ENCODE measurements at places on chromosomes 7 and 10.

DNA sequence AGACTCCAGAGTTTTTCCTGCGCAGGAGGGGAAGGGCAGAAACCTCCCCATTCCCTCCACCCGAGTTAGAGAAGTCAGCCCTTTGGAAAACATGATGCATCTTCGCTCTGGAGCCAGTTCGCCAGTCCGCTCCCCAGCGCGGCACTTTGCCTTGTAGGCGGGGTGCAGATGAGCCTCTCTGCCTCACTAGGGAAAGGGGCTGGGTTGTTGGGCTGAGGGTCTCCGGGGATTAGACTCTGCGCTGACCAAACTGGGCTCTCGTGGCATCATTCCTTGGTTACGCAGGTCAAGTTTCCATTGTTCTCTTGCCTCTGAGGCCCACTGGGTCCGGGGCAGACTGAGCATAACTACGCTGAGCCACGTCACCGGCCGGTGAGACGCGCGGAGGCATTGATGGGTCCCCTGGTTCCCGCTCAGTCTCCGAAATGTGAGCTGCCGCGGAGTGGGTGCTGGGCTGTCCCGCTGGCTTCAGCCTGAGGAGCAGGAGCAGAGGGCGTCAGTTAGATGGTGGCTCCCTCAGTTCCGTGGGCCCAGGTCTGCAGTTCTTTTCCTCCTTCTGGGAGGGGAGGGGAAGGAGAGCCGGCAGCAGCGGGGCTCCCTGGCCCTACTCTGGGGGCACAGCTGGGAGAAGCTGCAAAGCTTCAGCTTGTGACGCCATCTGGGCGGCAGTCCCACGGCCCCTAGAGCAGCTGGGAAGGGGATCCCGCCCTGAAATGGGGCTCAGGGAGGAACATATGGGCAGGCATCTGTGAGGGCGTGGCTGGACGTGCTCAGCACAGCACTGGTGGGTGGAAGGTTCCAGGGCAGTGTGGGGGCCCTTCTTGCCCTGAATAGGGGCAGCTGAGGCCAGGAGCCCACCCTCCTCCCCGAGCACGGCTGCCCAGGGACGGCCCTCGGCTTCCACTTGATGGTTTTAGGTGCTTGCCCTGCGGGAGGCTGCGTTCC lies 121.3 kb upstream of the BTBD16 start:
- DNase-seq, result no peak

DNA sequence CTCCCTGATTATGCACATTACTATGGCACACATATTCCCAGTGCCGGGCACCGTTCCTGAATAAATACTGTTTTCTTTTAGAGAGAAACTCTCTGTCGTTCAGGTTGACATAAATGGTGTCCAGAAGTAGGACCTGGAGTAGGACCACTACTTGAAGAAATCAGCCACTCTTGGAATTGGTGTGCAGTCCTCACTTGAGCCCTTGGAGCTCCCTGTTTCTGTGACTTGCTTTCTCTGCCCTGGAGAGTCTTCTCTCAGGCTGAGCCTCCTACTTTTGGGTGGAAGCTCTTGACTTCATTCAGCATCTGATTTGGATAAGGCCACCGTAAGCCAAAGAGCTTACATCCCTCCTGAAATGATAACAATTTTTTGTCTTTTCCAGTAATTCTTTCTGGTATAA lies 29.7 kb upstream of the ANTXRL start:
- no peak for DNase-seq

GRCh38 chr10:104267721-104268404 lies 1.1 kb upstream of the GSTO2 start:
- no peak for DNase-seq

GRCh38 chr7:94061326-94061725 lies 57.2 kb upstream of the BET1 start:
- no peak for DNase-seq

DNA sequence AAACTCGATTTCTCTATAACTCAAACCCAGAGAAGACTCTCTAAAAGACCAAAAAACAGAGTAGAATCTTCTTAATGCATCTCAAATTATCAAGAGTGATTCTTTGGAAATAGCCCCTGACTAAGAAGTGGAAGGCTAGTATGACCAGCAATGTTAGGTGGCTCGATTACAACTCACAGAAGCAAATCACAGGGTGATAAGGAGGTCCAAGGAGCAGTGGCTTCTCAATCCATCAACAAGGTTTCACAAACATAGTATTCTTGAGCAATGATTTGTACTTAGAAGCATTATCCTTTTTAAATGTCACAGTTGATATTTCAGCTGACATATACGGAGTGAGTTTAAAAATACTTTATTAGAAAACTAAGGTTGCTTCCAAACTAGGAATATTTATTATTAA lies 127.7 kb downstream of the CNOT4 start:
- no peak for DNase-seq

- DNase-seq, result no peak
Observed at GRCh38 chr10:64576497-64576896, 1055.3 kb downstream of the REEP3 start.

DNA sequence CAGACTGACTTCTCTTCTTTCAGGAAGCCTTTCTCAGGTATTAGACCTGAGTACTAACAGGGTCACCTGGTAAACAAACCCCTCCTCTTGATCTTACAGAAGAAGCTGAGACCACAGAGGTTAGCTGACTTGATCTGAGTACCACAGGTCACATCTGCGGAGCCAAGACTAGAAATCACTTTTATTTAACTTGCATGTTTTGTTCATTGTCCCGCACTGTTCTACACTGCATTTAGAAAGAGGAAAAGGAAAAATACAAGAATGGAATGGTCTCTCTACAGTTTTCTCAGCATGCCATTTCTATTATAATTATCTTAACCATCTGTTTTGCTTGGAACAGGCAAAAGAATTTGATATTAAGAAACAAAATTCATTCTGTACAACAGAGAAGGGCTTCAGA lies 245.6 kb upstream of the ETV1 start:
- DNase-seq, result no peak

DNA sequence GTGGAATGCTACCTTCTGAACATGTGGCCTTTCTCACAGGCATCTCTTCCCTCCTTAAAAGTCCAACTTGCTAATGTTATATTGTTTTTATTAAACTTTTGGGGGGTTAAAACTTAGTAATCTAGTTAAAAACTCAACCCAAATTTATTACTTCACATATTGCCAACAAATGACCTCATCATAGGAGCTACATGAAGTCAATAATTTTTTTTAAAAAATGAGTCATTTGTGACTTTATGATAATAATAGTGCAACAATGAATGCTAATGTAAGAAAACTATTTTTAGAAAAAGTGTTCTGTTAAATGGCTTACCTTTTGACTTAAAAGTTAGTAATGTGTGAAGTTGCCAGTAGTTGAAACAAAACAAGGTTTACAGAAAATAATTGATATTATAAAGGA lies 325.9 kb upstream of the FZD1 start:
- no peak for DNase-seq

DNA sequence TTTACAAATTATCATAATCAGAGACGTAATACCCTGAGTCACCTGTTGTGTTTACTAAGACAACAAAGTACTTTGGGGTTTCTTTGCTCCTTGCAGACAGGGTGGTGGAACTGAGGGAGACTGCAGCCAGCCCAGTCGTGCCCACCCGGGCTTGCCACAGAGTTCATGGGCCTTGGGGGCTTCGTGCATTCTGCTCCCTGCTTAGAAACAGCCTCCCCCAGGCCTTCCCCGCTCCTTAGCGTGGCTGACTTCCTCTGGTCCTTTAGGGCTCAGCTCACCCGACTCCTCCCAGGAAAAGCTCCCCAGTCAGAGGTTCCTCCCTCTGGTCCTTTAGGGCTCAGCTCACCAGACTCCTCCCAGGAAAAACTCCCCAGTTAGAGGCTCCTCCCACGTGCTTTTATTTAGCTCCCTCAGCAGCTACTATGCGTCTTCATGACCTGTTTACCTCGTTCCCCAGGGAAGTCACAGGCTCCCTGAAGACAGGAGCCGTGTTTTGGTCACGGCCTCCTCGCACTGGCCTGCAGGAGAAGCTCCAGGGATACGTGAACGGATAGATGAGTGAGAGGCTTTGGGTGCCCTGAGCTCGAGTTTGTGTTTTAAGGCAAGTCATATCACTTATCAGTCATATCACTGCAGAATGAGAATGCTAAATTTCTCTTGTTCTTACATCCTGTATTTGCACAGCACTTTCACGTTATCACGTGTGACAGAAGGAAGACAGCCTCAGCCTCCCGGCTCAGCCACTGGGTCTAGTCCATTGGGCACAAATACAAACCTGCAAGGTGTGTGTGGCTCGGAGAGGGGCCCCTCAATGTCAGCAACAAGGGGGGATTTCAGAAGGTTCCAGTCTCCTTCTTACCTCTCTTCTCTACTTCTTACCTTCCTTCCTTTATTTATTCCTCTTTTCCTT lies 52.7 kb upstream of the VIPR2 start:
- peak; percentile 23 for DNase-seq

- DNase-seq, result no peak
Observed at GRCh38 chr7:81770728-81771223, 929 bp upstream of the HGF start.

- DNase-seq, result no peak
Observed at GRCh38 chr7:86372262-86372661, 271.4 kb upstream of the GRM3 start.

DNA sequence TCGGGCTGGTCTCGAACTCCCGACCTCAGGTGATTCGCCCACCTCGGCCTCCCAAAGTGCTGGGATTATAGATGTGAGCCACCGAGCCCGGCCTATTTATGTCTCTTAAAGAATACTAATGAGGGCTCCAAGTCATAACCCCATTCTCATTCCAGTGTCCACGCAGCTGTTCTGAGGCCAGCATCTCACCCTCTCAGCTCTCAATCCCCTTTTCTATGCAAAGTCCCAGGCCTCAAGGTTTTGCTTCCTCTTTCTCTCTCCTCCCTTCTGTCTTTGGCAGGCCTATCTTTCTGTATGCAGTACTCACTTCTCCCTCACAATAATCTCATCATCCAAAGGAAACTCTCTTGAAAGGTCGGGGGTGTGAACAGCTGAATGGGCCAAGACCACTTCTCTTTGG lies 28.0 kb upstream of the VSIR start:
- DNase-seq, result no peak

DNA sequence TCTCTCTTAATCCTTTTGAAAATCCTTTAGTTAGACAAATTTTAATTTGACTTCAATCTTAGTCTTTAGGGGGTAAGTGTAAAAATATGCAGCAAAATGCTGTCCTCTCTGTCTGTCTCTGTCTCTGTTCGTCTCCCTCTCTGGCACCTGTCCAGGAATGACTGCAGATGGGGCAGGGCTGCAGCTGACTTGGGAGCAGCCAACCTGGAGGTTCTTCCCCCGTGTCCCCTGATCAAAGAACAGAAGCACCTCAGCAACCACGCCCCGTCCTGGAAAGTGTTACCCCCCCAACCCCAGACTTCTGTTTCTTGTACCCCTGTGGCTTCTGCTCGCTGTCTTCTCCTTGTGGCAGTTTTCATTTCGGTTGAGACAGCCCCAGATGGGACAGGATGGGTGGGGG lies 141.6 kb upstream of the NPS start:
- DNase-seq, result no peak

DNA sequence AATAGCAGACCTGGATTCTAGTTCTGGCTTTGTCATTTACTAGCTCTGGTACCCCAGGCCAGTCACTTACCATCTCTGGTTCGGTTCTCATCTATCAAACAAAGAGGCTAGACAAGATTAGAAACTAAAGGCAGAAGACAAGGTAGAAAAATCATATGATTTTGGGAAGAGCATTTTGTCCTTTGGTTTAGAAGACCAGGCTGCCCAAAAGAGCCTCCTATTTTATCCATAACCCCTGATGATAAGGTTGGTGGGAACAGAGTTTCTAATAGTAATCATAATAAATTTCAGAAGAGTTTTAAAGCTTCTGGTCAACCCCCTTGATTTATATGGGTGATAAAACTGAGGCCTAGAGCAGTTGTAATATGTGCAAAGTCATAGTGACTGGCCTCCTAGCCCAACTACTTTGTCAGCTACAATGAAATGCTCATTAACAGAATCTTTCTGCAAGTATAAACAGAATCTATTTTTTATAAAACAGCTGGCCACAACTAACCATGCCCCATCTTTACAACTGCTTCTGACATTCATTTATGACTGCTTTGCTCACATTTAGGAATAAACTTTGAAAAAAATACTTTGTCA lies 23.4 kb downstream of the COX15 start:
- no peak for DNase-seq

GRCh38 chr10:108434559-108435252 lies 1270.2 kb upstream of the SORCS1 start:
- no peak for DNase-seq

- DNase-seq, result no peak
Observed at GRCh38 chr10:58435297-58435985, 50.2 kb downstream of the TFAM start.

- DNase-seq, result no peak
Observed at GRCh38 chr7:130627775-130628174, 40.8 kb downstream of the COPG2 start.

DNA sequence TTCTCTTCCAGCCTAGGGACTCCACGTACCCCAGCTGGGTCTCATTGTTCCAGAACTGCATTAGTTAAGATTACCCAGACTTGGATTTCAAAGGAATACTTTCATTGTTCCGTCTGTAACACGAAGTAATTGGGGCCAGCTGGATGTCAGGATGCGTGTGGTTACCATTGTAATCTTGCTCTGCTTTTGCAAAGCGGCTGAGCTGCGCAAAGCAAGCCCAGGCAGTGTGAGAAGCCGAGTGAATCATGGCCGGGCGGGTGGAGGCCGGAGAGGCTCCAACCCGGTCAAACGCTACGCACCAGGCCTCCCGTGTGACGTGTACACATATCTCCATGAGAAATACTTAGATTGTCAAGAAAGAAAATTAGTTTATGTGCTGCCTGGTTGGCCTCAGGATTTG lies 21.0 kb downstream of the LRRC17 start:
- no peak for DNase-seq

DNA sequence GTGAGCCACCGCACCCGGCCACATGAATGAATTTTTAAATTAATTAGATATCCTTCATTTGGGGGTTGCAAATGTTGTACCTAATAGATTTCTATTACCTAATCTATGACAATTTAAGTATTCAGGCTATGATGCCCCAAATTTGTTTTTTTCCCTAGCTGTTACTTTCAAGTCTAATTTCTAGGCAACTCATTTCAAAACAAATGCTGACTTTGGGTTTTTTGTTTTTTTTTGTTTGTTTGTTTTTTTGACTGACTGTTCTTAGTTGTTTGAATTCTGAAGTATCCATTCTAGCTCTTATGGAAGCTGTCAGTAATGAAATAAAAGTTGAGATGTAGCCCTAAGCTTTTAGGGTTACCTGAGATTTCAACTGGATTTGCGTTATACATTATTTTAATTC lies 62.3 kb downstream of the CREM start:
- DNase-seq, result no peak

DNA sequence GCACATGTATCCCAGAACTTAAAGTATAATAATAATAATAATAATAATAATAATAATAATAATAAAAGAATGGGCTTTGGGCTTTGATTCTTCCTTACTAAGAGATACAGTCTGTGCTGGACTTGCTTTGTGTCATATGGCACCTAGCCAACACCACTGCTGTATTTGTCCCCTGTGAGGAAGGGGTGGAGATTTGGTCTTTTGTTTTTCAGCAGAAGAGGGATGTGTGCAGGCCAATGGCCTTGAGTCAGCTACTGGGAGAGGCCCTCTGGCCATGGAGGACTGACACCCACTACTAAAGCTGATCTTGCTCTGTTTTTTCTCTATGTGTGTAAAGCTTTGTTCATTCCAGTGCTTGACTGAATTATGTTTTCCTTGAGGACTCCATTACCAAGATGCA lies 573.0 kb upstream of the PCDH15 start:
- DNase-seq, result no peak

- no peak for DNase-seq
Observed at GRCh38 chr7:22417349-22417748, 60.4 kb upstream of the RAPGEF5 start.
